CMK (cell line): ENCODE measurements at places on chromosomes 16 and 17.
A peak's percentile ranks its signal among the peaks of the same experiment; 100 is the strongest.

DNA sequence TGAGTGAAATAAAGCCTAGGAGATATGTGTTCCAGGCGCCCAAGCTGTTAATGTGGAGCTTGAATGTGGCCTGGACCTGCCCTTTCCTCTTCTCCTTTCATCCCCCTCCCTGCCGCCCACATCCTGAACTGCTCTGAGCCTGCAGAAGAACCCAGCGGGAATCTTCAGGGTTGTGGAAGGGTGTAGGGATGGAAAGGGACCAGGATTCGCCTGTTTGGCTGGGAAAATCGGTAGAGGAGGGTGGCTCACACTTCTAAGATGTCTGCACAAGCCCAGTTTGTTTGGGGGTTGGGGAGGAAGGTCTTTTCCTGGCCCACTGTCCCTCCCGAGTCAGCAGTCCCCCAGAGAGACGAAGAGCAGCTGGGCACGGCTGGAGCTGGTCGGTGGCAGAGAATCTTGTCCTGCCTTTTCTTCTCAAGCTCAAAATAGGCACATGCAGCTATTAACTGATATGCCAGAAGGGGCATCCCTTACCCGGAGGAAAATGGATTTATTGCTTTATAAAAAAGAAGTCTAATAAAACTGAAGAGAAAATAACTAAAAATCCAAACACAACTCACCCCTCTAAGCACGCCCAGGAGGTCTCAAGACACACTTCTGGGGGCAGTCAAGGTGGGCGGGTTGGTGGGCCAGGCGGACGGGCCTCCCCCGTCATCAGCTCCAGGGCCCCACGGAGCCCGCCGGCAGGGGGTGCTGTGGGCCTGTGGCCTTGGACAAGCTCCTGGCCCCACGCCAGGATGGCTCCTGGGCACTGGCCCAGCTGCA is 11.5 kb upstream of the PITPNA start:
- no peak for DNase-seq

DNA sequence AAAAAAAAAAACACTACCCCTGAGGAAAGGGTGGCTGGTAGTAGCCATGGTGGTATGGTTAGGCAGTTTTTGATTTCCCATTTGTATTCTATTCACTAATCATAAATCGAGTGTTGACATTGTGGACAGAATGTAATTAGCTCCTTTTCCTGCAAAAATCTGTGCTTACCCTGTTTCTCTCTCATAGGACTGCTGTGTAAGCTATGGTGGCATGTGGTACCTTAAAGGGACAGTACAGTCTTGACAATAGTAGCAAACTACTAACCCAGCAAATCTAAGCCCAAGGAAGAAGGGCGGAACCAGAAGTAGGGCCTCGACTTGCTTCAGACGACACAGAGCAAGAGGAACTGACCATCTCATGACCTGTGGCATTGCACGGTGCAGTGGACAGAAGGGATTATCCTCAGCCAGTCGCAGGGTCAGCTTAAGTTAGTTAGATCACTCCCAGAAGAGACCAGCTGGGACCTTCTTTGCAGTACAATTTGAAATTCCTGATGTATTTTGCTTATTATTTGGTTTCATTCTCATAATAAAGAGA is 36.3 kb downstream of the POLR3E start:
- no peak for DNase-seq

- no peak for DNase-seq
Observed at GRCh38 chr17:56885312-56885657, 28.6 kb downstream of the TRIM25 start.

GRCh38 chr16:82750068-82750467 is 123.3 kb downstream of the CDH13 start:
- no peak for DNase-seq

GRCh38 chr17:15437303-15437635 is 30.2 kb downstream of the CDRT4 start:
- DNase-seq, result no peak

GRCh38 chr16:13036600-13036999 is 135.2 kb downstream of the SHISA9 start:
- peak; percentile 7 for DNase-seq

DNA sequence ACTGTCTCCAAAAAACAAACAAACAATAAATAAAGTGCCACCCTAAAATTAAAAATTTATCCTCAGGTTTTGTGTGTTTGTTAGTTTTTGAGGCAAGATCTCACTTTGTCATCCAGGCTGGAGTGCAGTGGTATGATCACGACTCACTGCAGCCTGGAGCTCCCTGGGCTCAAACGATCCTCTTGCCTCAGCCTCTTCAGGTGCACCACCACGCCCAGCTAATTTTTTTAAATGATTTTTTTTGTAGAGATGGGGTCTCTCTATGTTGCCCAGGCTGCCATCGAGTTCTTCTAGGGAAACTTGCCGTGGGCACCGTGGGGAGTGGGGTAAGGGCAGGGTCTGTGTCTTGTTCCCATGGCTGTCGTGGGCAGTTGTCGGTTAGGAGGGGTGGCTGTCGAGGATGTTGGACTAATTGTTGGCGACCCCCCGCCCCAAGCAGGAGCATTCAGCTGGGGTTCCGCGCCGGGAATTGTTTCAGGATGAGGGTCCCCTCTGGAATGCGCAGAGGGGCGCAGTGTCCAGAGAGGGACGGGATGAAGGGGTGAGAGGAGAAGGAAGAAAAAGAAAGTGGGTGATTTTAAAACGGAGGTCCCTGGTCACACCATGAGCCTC is 1.1 kb upstream of the RNF213 start:
- no peak for DNase-seq

DNA sequence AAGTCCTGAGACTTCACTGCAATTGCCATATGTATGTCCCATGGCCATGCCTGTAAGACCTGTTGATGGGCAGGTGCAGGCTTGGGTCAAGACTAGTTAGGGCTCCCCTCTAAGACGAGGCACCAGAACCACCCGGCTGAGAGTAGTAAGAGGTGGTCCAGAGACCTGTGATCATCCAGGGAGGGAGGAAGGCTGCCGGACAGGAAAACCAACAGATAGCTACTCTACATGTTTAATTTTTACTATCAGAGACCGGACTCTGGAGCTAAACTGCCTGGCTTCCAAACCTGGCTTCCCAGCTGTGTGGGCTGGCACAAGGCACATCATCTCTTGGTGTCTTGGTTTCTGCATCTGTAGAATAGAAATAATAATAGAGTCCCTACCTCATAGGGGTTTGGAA is 73.0 kb downstream of the ERCC4 start:
- DNase-seq, result no peak

DNA sequence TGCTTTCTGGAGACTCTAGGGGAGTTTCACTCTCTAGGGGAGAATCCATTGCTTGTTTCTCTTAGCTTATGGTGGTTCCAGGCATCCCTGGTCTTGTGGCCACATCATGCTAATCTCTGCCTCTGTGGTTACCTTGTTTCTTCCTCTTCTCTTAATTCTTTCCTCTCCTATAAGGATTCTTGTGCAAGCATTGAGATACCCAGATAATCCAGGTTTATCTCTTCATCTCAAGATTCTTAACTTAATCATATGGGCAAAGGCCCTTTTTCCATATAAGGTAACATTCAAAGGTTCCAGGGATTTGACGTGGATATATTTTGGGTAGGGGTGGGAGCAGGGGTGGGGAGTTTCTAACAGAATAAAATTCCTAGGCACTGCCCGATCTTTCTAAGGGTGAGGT is 32.6 kb downstream of the FAM20A start:
- DNase-seq, result no peak

DNA sequence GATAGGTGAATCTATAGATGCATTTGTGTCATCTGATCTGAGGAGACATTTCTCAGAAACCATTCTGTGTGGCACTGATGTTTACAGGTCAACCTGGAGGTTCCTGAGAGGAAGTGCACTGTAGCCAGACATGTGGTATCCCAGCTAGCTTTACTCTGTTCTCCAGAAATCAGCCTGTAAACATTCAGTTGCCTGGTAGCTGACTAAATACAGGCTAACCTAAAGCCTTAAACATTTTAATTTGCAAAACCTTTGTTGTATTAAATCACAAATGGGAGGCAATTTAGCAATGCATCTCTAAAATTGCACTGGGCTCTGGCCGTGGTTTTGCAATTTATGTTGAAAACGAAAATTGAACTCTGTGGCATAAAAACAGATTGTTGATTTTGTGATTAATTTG is 207.6 kb downstream of the FTO start:
- DNase-seq, result no peak

- no peak for DNase-seq
Observed at GRCh38 chr17:56217921-56218320, 64.6 kb downstream of the ANKFN1 start.

- no peak for DNase-seq
Observed at GRCh38 chr16:88020516-88020885, 69.3 kb downstream of the BANP start.

- DNase-seq, result no peak
Observed at GRCh38 chr16:8819411-8820034, 21.9 kb downstream of the PMM2 start.
